ENCODE measurements at places on chromosomes 2 and 18.

DNA sequence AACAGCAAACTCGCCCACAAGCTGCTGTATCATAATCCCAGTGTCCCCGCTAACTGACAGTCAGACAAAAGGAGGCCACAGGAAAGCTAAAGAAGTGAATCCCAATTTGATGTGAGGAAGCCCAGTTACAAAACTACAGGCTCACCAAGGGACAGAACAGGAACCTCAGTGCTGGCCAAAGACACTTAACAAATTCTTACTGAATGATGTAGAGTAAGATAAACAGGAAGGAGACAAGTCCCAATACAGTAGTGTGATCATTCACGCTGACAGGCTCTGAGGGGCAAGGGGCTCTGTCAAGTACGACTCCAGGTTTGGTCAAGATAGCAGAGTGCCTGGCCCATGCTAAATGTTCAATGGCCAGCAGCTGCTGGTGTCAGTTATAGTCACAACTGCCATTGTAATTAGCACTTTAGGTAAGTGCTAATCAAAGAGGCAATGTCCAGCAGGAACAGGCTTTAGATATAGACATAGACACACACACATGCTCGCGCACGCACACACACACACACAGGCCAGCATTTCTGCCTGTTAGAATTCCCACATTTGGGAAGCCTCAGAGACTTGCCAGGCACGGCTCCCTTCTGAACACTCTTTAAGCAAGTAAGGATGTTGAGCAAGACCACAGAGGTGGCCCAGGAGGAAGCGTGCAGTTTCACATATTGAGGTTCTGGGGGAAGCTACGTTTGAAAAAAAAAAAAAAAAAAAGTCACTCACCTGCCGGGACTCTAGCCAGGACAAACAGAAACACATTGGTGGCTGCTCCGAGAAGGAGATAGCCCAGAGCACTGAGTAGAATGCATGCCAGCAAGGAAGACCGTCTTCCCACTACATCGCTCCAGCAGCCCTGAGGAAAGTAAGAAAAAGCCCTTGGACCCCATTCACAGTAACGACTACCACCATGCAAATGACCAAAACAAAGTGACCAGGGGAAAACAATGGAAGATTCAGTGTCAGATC, 35.4 kb upstream of the TMEM182 start:
- DNase-seq: no peak

GRCh38 chr2:207479198-207479785, 50.5 kb upstream of the CREB1 start:
- DNase-seq: no peak

- no peak for DNase-seq
Measured at GRCh38 chr2:151638191-151638933, 95.9 kb downstream of the NEB start.

GRCh38 chr2:10080536-10081304, 509 bp upstream of the CYS1 start:
- no peak for DNase-seq

- DNase-seq: no peak
Measured at GRCh38 chr2:30408961-30409387, 38.1 kb upstream of the LCLAT1 start.

DNA sequence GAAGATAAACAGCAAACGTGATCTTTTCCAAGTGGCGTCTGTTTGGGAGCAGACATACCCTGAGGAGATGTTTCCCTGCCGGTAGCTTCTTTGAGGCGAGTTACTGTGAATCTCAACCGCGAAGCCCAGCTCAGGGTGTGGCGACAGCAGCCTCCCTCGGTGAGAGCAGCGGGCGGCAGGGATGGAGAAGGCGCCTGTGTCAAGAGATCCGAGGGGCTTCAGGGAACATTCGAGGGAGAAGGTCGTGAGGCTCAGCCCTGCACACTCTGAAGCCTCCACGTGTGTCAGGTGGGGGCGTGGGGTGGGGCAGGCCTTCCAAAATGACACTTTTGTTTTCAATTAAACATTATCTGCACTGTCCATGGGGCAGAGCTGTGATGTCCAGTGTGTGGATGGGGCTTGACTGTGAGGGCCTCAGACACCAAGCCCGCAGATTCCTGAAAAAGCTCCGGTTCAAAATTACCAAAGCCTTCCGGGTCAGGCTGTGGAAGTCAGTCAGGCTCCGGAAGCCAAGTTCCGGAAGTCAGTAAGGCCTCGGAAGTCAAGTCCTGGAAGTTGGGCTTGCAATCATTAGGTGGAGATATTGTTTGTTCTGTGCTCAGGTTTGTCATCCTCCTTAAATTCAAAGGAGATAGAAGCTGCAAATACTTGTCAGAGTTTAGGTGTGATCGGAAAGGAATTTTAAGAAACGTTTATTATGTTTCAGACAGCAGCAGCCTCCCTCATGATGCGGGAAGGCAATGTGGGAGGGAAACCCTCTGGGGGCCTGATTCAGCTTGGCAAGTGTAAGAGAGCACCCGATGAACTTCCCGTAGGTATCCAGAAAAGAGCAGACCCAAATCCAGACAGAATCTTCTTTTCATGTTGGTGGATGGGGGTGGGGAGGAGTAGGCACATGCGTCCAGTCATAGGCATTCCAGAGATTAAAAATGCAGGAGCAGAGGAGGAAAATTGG, 20.7 kb downstream of the SMIM21 start:
- DNase-seq: no peak

DNA sequence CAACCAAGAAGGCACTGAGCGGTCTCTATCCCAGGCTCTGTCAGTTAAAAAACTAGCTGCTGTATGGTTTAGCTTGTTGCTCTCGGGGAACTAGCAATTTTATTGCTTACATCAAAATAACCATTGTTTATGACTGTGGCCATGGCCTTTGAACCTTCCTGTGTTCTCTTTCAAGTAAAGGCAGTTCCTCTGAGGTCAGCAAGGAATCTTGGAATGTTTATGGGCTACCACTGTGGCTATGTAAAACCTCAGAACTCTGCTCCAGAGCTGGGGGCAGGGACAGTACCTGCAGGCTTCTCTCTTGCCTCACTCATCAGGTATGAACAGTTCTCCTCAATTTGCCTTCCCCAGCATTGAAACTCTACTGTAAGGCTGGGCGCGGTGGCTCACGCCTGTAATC, 416.0 kb upstream of the NETO1 start:
- no peak for DNase-seq

GRCh38 chr18:79826966-79827365, 29.2 kb downstream of the KCNG2 start:
- no peak for DNase-seq

DNA sequence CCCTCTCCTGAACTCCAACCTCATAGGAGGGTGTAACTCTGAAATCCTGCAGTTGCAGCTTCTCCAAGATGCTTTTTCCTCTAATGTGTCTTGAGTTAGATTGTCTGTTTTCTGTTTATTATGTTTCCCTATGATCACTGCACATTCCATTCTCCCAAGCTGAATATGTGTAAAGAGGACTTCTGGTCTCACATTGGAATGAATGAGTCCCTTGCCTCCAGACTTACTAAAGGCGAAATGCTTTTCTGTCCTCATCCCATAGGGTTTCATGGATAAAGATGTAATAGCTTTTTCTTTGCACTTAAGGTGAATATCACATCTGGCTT, 35.5 kb upstream of the CYP27A1 start:
- DNase-seq: no peak

- no peak for DNase-seq
Measured at GRCh38 chr18:34370704-34371395, 146.1 kb upstream of the NOL4 start.

DNA sequence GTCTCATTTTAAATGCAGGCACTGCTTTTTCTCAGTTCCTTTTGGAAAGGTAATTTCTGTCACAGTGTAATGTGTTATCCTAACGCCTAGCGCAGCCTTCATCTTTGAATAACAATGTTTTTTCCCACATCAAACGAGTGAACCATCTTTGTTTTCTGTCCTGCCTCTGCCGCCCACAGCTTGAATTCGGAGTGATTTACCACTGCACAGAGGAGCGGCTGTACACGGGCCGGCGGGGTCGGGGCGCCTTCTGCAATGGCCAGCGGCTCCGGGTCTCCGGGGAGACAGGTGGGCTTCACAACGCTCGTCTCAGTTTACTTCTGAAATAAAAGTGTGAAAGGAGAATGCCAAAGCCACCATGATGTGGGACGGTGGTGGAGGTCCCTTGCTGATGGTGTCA, 32.8 kb downstream of the IMPA2 start:
- no peak for DNase-seq

GRCh38 chr2:137348301-137348700, 583.0 kb downstream of the THSD7B start:
- DNase-seq: no peak

GRCh38 chr18:33560686-33561370, 17.2 kb upstream of the ASXL3 start:
- no peak for DNase-seq

- no peak for DNase-seq
Measured at GRCh38 chr2:5685225-5685624, 7.0 kb upstream of the SOX11 start.

DNA sequence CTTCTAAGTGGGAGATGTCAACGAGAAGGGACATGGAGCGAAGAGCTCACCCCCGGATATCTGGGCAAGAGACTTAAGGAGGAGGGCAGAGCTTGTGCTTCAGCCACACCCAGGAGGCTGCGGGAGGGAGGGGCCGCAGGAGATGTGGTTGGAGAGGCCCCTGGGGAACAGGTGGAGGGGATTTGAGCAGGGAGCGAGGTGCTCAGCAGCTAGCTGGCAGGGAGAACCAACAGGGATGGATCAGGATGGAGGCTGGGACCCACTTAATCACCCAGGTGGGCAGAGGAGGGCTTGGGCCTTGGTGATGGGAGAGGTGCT, 78.3 kb downstream of the MBP start:
- DNase-seq: no peak

DNA sequence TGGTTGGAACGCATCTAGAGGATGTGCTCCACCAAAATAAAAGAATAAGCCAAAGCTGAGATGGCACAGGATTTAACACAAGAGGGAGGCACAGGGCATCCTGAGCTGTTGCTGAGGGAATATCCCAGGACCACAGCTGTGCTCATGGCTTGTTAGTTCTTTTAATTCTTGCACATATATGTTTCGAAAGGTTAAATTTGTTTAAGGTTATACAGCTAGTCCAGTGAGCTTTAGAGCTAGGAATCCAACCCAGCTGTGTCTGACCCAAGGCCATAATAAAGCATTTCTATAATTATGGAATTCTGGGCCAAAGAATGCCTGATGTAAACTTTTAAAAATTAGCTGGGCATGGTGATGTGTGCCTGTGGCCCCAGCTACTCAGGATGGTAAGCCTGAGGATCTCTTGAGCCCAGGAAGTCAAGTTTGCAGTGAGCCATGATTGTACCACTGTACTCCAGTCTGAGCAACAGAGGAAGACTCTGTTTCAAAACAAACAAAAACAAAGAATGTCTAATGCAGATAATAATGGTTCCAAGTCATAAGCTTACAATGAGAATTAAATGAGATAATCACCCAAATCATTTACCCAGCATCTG, 66.4 kb upstream of the CCBE1 start:
- no peak for DNase-seq

DNA sequence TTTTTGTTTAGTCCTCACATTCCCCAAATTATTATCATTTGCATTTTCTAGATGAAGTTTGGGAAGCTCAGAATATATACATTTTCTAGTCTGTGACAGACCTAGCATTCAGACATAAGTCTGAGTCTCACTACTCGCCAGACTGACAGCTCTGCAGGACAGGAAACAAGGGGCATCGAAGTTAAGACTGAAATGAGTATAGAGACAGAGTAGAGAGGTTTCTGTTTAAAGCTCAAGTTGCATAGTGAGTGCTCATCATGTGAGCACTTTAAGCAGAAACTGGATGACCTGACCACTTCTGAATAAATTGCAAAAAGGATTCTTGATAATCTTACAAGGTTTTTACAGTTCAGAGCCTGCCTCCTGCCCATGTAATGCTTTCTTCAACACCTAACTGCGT, 1.1 kb downstream of the HADHB start:
- DNase-seq: no peak

DNA sequence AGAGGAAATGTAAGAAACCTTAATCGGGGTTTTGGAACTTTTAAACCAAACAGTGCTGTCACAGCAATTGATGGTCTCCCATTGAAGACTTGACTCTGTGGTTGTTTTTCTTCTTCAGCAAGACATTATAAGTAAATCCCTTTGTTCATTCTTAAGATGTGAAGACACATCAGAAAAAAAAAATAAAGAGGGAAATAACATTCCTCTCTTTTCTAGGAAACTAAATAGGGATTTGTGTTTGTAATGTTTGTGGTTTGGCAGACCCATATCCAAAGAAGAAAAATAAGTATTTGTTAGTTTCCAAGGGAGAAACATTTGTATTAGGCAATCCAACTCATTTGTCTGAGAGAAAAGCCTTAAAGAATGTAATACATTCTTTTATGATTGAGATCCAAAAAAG, 359.9 kb downstream of the DSC3 start:
- DNase-seq: no peak

DNA sequence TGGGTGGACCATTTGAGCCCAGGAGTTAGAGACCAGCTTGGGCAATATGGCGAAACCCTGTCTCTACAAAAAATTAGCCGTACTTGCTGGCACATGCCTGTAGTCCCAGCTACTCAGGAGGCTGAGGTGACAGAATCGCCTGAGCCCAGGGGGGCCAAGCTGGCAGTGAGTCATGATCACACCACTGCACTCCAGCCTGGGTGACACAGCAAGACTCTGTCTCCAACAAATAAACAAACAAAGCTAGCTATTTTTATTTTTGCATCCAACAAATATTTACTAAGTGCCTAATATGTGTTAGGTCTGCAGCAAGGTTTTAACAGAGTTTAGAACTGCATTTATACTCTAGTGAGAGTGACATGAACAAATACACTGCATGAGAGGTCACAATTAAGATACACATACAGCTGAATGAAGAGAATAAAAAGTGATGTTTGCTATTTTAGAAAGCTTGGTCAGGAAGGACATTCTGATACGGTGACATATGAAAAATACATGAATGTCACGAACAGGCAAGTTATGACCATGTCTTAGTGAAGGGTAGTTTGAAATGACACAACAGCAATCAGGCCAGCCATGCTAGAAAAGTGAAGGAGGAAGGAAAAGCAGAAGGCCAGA, 83.2 kb upstream of the FRZB start:
- DNase-seq: peak; percentile 1

GRCh38 chr18:12857215-12857905, 26.7 kb downstream of the PTPN2 start:
- no peak for DNase-seq

DNA sequence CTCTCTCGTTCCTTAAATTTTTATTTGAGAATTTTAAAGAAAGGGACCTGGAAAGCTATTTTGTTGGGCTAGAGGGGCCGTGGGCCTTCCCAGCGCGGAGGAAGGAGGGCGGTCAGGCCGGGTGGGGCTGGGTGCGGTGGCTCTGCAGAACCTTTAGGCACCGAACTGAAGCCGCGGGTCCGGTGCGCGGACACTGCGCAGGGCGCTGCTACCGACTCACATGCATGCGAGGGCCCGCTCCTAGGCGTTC, 1.6 kb upstream of the TWIST2 start:
- no peak for DNase-seq

- DNase-seq: no peak
Measured at GRCh38 chr2:36915627-36916026, 50.7 kb downstream of the STRN start.

- DNase-seq: no peak
Measured at GRCh38 chr2:72847534-72848315, 21.9 kb upstream of the EXOC6B start.

- DNase-seq: no peak
Measured at GRCh38 chr18:40017021-40017420, 1938.0 kb upstream of the PIK3C3 start.
